Stimulated activated CD4-positive, alpha-beta T cell treated with anti-CD3 and anti-CD28 coated beads, Interleukin-2, amount 100 ng/mL, for 48 hours (primary cell): ENCODE measurements at places on chromosomes 7 and 10.

DNA sequence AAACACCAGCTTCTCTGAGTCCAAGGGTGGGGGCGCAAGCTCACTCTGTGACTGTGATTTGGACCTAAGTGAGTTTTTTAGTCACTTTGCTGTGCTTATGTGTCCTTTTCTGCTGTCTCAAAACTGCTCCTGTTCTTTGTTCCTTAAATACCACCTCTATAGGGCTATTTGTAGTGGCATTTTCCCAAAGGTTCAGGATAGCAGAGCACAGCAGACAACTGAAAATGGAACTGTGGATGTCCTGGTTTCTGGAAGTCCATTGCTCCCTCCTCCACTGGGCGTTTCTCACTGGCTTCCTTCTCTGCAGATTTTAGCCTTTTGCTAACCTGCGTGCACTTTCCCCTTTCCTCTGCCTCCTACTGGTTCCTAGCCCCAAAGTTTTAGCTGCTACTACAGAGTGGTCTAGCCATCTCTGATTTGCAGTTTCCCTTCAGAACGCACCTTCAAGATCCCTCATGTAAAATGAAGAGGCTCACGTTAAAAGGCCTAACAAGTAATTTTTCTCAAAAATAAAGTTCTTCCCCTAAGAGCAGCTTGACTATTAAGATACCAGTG lies 25.6 kb downstream of the BLVRA start:
- DNase-seq: no peak

DNA sequence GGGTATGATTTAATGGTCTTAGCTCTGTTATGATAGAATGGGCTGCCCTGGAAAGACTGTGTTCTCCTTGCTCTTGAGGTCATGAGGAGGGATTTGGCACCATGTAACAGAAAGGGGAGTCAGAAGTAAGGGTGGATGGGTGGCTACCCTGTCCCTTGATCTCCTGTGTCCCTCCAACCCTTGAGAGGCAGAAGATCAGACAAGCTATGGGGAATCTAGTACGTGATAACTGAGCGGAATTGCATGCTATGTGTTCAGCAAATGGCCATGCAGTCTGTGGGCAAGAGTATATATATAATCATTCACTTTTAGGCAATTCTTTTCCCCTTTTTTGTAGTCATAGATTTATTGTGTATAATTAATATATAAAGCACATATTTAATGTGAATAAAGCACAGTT lies 174.9 kb downstream of the SEC23IP start:
- no peak for DNase-seq

- no peak for DNase-seq
Measured at GRCh38 chr7:2420216-2420933, 17.0 kb downstream of the CHST12 start.

- no peak for DNase-seq
Measured at GRCh38 chr10:77177589-77177988, 460.0 kb downstream of the KCNMA1 start.

DNA sequence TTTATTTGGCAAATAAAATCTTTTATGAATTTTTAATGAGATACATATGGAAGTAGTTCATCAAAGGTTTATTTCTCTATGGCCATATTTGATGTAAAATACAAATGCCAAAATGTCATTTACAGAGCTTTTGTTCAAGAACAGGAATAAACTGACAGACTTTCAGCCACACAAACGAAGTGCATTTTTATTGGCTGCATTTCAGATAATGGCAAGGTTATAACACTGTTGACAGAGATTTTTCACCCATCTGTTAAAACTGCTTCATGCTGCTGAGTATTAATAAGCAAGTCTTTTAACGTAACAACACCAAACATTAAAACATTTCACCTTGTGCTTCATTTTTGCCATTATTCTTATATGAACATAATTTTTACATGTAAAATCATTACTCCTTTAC lies 254.4 kb downstream of the ANKRD7 start:
- no peak for DNase-seq

DNA sequence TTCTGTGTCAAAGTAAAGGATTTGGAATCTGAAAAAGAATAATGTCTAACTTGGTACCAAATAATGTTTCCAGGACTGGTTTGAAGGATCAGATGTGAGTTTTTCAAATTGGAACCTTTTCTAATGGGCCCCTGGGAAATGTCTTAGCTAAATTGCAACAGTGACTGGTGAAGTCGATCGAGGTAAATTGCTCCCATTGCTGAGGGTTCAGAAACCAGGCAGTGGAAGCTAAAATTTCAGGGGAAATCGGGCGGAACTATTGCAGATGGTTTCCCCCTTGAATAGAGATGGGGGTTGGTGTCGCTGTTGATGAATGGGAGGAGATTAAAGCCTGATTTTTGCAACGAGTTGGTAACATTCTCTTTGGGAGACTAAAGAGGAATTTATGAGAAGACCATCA lies 112.7 kb downstream of the SND1 start:
- DNase-seq: no peak

DNA sequence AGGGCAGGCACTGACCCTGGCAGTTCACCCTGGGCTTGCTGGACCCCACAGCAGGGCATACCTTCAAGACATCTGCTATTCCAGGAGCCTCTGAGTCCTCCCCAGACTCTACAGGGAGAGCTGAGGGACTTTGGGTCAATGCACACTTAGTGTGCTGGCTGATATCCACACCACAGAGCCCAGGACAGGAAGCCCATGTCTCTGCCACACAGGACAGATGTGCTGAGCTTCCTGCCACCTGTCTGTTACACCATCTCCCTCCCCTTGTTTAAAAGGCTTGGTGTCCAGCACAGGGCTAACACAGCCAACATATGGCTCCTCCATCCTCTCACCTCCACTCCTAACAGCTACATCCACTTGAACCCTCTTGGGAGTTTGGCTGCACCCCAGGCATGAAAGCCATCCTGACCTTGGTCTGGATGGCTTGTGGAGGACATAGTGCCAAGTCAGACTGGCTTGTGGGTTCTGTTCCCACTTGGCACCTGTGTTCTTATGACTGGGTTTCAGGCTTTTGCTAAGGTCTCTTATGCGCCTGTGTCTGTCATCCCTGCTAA lies 529.8 kb downstream of the GALNT17 start:
- no peak for DNase-seq

DNA sequence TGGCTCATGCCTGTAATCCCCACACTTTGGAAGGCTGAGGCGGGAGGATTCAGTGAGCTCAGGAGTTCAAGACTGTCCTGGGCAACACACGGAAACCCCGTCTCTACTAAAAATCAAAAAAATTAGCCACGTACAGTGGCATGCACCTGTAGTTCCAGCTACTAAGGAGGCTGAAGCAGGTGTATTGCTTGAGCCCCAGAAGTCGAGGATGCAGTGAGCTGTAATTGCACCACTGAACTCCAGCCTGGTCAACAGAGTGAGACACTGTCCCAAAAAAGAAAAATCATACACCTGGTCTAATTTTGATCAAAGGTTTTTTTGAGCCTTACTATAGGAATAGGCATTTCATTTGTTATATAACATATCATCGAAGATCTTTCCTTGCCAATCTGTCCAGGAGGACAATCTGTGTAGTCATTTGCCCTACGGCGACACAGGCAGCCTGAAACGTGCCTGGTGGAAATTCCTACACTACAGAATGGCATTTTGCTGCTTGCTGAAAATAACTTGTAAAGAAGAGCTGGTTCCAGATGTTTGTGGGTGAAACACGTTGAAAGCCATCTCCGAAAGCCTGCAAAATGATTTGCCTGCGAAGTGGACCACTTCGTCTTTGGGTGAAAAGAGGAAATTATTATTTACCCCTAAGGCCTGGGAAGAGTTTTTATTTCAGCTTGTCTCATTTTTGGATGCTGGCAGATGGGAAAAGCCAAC lies 31.3 kb upstream of the GDI2 start:
- no peak for DNase-seq

DNA sequence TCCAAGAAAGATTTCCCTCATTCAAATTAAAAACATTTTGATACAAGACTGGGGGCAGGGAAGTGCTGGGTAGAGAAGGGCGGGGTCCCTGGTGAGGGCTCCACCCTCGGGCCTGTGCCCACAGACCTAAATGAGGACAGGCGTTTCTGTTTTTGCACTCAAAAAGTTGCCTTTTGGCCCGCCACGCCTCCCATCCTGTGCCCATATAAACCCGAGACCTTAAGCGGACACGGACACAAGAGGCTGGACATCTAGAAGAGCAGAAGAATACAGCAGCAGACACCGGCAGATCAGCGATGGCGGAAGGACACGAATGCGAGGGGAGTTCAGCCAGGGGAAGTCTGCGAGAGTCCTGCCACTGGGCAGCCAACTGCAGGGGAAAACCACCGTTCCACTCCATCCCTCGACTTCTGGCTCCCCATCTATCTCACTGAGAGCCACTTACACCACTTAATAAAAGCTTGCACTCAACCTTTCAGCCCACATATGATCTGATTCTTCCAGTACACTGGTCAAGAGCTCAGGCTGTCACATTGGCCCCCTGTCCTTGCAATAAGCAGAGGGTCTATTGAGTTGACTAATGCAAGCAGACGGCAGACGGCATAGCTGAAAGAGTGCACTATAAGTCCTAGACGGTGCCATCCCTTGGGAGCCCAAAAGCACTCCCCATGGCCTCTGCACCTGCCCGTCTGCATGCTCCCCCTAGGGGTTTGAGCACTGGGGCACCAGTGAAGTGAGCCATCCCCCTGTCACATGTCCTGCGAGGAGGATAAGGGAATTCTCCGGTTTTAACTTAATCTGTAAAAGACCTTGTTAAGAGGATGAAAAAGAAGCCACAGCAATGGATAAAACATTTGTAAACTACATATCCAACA lies 181.8 kb upstream of the PRSS1 start:
- DNase-seq: no peak

GRCh38 chr7:30659312-30659711 lies 22.9 kb downstream of the CRHR2 start:
- no peak for DNase-seq

DNA sequence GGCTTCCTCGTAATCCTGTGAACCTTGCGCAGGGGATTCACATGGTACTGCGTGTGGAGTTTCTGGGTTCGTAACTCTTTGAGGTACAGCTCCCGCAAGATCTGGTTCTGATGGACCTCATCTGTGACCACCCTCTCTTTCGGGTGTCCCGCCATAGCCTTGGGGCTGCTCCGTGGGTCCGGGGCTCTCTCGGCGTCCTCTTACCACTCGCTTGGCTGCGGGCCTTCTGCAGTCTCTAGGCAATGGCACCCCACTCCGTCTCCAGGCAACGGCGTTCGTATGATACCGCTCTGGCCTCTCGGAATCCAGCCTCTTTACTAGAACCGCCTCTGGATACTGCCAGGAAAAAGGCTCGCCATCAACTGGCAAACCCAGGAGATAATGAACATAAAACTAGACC lies 54.7 kb upstream of the AMPH start:
- DNase-seq: no peak

GRCh38 chr10:13421382-13421917 lies 73.4 kb upstream of the SEPHS1 start:
- DNase-seq: no peak

DNA sequence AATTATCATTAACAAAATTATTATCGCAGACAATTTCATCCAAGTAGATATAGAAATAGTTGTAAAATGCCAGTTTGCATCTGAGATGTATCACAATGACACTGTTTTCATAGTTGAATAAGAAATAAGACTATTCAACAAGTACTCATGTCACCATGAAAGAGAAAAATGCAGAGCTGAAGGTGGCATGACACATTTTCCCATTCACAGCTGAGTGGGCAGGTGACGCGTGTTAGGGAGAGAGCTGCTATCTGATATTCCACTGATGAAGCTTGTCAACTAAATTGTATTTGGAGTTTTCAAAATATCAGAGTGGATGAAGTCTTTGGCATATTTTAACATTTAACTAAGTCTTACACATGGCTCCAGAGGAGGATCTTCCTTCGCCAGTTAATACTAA lies 70.3 kb upstream of the HDAC9 start:
- no peak for DNase-seq

- no peak for DNase-seq
Measured at GRCh38 chr7:74324531-74325209, 35.5 kb downstream of the CLIP2 start.

DNA sequence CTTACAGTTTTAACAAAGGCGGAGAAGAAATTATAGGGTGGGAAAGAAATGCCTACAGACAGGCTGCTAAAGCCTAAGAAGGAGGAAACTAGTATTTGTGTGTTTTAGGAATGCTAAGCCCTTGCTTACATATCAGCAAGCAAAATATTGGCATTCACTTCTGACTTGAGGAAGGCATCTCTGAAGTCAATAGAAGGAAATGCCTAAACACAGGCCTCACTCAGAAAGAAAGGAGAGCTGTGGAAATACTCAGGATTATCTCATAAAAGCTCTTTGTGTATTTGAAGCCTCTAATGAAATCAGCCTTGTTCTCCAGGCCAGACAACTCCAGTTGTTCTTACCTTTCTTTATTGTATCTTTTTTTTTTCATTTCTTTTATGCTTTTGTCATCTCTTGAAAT lies 158.0 kb downstream of the AUTS2 start:
- no peak for DNase-seq
